NCI-H1694 treated with DMSO at 0.1 percent for 48 hours (cell line): ENCODE measurements at places on chromosomes 13 and 19.

DNA sequence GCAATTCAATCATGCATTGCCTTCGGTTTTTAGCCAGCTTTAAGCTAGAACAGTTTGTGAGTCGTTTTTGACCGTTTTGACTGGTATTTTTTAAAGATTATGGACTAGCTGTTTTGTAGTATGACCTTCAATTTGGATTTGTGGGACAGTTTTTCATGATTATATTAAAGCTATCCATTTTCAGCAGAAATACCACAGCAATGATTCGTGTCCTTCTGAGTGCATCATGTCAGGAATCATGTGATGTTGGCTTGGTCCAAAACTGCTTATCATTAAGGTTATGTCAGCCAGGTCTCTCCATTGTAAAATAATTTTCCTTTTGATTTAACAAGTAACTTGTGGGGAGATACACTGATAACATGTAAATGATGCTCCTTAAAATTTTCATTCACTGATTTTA, 229.0 kb downstream of the POSTN start:
- DNase-seq = no peak

GRCh38 chr13:113358653-113359190, 5.2 kb downstream of the GRTP1 start:
- DNase-seq = no peak

DNA sequence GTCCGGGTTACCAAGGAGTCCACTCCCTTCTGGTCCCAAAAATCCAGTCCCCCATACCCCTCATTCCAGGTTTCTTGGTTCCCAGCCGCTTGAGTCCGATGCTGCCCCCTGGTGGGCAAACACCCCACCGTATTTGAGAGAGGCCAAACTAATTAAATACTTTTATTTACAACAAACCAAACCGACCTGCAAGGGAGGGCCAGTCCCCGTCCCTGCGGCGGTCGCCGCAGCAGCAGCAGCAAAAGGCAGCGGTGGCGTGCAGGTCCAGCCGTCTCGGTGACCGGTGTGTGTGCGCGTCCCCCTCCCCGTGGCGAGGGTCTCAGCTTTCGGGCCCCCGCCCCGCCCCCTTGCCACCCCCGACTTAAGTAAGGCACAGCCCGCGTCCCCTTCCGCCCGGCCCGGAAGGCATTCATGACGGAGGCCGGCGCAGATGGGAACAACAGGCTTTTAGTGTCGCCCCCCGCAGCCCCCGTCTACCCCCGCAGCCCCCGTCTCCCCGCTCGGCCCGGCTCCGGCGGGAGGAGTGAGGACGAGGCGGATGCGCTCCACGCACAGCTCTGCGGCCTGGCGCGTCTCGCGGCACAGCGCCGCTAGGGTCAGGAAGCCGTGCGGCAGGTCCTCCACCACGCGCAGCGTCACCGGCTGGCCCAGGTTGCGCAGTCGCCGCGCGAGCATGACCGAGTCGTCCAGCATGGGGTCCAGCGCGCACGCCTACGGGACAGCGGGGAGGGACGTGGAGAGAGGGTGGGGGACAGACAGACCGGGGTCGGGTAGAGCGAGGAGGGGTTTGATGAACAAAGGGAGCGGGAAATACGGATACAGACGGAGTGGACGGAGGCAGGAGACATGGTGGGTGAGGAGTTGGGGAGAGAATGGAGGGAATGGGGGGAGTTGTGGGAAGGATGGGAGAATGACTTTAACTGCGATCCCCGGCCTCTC, 11.5 kb upstream of the CNFN start:
- DNase-seq = peak; percentile 69

DNA sequence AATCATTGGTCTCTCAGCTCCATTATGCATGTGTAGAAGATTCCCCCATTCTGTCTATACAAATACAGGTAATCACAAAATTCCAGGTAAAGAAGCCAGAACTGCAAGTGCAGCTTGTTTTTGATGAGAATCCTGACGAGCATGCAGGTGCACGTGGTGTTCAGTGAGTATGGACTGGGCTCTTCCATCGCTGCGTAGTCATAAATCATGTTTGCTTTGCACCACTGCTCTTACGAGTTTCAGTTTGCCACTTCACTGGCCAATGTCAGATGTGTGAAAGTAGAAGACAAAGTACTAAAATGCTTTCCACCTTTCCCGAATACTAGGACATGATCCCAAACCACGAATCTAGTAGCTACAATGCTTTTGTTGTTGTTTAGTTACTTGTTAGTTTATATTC, 390.7 kb downstream of the LIG4 start:
- DNase-seq = no peak

DNA sequence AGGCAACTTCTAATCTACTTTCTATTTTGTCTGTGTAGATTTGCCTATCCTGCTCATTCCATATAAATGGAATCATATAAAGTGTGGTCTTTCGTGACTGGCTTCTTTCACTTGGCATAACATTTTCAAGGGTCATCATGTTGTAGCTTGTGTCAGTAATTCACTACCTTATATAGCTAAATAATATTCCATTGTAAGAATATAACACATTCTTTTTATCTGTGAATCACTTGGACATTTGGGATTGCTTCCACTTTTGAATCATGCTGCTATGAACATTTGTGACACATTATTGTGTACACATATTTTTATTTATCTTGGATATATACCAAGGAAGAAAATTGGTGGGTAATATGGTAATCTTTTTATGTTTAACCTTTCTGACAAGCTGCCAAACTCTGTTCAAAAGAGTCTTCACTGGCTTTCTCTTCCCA, 89.0 kb upstream of the CSNK1A1L start:
- DNase-seq = no peak

- peak; percentile 69 for DNase-seq
These were observed at the start of gene PRR36 for GRCh38 chr19:7874076-7874896. PRR36 (minus strand) TSS chr19:7874390; CDS start chr19:7873689, 701 bp downstream.

GRCh38 chr13:37085606-37086005, 19.9 kb downstream of the CSNK1A1L start:
- DNase-seq = no peak

DNA sequence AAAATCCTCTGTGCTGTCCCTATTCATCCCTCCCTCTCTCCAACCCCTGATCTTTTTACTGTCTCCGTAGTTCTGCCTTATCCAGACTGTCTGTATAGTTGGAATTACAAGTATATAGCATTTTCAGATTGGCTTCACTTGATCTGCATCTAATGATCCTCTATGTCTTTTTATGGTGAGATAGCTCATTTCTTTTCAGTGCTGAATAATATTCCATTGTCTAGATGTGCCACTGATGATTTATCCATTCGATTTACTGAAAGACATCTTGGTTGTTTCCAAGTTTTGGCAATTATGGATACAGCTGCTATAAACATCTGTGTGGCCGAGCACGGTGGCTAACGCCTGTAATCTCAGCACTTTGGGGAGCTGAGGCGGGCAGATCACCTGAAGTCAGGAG, 19.1 kb downstream of the IRGC start:
- no peak for DNase-seq

DNA sequence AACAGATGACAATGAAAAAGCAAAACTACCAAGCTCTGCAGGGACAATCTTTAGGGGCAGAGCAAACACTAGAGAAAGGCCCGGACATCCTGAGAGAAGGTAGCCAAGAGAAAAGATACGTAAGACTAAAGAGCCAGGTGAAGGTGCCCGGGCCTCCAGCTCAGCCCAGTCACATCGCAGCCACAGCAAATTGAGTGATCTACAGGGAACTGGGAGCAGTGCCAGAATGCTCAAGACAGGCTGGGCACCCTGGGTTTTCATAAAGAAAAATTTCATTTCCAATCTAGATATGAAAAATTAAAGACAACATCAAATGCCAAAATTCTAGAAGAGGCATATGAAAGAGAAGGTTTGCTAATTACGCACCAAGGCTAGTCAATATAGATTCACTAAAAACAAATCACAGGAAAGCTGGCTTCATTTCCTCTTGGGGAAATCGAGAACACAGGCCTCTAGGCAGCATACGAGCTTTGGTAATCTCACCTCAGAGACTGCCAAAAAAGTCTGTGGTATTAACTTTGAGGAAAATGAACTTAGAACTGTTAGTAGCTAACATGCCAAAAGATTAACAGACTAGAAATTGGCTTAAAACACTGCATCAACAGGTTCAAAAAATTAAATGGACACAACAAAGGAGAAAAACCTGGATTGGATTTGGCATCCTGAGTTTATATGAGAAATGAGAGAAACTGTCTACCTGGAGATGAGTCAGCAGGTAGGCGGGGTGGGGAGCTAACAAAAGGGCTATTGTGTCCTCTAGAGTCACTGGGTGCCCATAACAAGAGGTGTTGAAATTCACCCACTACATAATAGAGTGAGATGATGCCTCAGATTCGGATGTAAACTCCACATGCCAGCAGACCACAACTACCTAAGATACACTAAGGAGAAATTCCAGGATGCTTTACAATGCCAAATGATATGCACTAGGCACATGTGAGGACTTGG, 6.6 kb downstream of the ANKRD10 start:
- DNase-seq = no peak

DNA sequence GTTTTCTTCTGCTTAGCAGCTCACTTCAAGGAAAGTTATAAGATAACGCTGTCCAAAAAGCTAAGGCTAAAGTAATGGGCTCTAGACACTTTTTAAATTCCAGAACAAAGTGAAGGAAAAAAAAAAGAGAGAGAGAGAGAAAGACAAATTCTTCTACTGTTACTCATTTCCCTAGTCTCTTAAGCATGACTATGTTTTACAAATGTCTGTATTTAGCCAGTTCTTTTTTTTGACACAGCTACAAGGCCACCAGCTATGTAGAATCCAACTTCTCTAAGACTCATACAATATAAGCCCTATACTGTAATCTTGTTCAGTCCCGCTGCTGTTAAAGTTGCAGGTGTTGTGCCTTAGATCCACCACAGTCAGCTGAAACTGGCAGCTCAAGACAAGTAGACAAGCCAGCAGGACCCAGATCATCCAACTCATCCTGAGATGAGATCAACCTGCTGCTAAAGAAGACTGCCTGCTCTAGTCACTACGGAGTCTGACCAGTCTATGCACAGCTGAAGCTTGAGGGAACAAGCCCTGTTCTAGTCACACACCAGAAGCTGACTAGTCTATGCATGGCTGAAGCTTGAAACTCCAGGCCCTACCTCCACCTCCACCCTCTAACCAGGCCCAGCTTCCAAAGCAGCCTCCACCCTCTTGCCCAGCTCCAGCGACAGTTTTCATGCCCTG, 10.3 kb upstream of the ZNF83 start:
- DNase-seq = no peak

DNA sequence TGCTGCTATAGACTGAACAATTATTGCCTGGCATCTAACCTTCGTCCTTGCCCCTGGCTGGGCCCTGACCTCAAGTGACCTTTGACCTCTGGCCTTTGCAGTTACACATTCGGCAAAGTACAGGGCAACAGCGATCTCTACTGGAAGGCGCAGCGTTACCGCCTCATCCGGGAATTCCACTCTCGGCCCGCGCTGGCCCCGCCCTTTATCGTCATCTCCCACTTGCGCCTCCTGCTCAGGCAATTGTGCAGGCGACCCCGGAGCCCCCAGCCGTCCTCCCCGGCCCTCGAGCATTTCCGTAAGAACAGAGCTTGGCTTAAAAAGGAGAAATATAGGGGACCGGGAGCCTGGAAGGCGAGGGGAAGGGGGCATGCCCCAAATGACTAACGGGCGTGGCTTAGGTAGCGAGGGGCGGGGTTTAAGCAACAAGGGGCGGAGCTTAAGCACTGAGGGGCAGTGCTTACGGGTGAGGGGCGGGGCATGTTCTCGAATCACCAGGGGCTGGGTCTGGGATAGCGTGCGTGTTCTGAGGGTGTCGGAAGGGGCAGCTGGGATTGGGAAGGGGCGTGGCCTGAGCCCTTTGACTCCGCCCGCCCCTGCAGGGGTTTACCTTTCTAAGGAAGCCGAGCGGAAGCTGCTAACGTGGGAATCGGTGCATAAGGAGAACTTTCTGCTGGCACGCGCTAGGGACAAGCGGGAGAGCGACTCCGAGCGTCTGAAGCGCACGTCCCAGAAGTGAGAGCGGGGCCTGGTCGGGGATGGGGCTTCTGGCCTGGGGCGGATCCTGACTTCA, 52.7 kb downstream of the TRPM4 start:
- no peak for DNase-seq

- DNase-seq = no peak
These were observed 7.2 kb downstream of the SBK2 start for GRCh38 chr19:55529636-55530234.

DNA sequence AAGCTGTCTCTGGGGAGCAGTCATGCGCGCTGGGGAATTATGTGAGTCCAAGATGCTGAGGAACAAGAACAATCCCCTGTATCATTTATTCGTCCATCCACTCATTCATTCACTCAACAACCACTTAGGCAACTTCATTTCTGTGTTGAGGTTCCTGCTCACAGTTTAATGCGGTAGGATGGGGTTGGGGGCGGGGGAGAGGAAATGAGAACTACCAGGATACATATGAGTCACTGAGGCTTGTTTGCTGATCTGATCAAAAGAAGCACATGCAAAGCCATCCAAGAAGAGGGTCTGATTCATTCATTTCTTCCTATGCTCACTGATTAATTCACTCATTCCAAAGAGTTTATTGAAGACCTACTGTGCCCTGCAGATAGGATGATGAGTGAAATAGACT, 20.9 kb downstream of the ZNF536 start:
- no peak for DNase-seq

- no peak for DNase-seq
These were observed 375.3 kb downstream of the GPC5 start for GRCh38 chr13:91773591-91774227.

- no peak for DNase-seq
These were observed 764 bp downstream of the UPF1 start for GRCh38 chr19:18832306-18833140.

GRCh38 chr19:40174092-40174491, 17.1 kb upstream of the MAP3K10 start:
- no peak for DNase-seq

GRCh38 chr13:45398877-45399276, 19.3 kb downstream of the SLC25A30 start:
- DNase-seq = no peak

DNA sequence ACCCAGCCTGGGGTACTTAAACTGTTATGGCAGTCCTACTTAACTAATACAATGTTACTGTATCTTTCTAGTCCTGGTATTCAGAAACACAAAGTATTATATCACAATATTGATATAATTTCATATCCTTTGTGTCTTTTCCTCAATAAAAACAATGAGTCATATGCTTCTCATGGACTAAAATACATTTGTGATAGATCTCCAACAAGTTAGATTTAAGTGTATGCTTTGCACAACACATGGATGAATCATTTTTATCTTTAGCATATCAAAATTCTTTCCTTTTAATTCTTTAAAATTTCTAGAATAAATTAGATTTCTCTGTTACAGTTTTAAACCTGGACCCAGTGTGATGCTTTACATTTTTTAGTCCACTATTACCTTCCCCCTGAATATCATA, 1357.8 kb upstream of the ATXN8OS start:
- no peak for DNase-seq

- no peak for DNase-seq
These were observed 82.7 kb upstream of the SLC15A1 start for GRCh38 chr13:98835156-98835555.

- no peak for DNase-seq
These were observed 343.7 kb upstream of the ARGLU1 start for GRCh38 chr13:106911627-106912026.

- DNase-seq = no peak
These were observed 831.7 kb upstream of the SPRY2 start for GRCh38 chr13:81172603-81173002.

DNA sequence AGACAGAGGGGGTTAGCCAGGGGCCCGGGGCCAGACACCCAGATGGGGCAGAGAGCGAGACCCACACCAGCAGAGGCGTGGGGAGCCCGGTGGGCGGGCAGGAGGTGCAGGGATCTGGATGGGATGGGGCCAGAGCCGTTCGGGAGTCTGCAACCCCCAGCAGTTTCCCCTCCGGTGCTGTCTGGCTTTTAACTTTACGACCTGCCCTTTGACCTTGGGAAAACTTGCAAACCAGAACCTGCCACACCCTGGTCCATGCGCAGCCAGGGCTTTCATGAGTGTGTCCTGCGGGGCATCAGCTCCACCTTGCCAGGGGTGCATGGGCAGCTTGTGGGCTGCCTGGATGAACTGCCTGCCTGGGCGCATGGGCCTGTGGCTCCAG, 9.8 kb downstream of the JOSD2 start:
- DNase-seq = no peak
